ENCODE measurements at places on chromosomes 2 and 18.

DNA sequence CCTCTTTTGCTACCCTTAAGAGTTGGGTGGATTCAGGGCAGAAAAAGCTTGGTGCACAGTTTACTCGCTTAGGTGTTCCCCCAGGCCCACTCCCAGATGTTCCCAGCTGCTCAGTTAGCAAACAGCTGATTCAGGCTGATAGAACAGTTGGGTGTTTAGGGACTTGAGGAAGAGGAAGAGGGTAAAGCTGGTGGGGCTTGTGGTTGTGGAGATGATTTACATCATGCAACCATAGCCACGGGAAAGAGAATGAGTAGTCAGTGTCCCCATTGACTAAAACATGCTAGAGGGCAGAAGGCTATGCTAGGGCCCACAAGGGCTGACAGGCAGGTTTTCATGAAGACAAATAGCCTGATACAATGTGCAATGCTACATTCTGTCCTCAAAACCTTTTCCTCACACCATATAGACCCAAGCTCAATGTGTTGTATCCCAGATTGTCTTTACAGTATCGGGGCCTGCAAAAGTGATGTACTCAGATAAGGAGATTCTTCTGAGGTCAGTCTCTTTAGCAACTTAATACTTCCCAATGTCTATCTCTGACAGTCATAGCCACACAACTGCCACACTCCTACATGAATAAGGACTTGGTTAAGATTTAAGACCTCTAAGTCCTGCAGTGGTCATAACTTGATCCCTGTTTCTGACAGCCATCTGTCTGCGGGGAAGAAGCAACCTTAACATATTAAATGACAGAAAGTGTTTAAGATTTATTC is 15.6 kb downstream of the COLEC12 start:
- DNase-seq: no peak

- no peak for DNase-seq
Measured at GRCh38 chr2:150491943-150492342, 4.5 kb upstream of the RND3 start.

- DNase-seq: no peak
Measured at GRCh38 chr2:177670791-177671535, 278.4 kb downstream of the AGPS start.

DNA sequence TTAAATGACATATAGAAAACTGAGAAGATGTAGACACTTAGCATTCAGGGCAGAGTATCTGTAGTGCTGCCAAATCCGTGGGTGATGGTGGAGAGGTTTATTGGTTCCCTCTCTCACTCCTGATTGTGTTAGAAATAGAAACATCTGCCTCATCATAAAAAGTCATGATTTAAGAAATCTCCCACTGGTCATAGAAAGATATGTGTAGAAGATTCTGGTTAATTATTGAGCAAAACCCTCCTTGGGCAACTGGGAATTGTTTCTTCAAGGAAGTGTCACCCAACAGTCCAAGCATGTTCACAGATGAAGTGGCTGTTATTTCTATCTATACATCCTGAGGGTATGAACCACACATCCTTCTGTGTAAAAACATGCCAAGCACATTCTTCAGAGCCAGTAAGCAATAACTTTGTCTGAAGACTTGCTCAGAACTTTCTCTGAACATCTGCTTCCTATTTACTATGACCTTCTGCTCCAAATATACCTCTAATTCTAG is 33.6 kb upstream of the CHRNA1 start:
- no peak for DNase-seq

DNA sequence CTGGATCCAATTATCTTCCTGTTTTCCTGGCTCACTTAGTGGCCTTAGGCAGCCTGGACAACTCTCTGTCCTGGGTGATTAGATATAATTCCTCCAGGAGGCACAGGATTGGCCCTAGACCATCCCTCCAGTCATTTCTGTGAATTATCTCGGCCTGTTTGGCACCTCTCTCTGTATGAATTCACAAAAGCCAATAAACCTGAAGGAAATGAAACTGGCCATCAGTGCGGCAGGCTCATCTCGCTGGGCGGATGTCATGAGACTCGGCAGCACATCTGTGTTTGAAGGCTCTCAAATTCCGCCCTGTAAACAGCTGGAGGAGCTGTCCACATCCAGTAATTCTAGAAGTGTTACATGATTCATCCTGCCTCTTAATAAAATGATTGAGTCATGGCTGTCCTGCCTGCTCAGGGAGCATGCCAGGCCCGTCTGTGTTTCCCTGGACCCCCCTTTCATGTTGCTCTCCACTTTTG is 38.6 kb downstream of the ACOXL start:
- peak; percentile 43 for DNase-seq

DNA sequence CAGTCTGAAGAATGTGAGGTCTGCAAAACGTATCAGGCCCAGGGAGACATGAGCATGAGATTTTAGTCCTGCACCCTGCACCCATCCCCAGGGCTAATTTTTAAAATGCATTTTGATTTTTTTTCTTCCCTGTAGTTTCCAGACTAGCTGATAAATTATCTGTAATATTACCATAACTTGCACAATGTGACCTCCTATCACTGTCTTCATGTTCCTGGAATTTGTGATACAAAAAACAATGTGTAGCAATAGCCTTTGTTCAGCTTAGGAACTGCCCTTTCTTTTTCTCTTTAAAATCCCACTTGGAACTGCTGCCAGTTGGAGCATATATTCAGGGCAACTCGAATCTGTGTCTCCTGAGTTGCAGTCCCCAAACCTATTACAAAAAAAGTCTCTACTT is 222.8 kb upstream of the HS6ST1 start:
- no peak for DNase-seq

DNA sequence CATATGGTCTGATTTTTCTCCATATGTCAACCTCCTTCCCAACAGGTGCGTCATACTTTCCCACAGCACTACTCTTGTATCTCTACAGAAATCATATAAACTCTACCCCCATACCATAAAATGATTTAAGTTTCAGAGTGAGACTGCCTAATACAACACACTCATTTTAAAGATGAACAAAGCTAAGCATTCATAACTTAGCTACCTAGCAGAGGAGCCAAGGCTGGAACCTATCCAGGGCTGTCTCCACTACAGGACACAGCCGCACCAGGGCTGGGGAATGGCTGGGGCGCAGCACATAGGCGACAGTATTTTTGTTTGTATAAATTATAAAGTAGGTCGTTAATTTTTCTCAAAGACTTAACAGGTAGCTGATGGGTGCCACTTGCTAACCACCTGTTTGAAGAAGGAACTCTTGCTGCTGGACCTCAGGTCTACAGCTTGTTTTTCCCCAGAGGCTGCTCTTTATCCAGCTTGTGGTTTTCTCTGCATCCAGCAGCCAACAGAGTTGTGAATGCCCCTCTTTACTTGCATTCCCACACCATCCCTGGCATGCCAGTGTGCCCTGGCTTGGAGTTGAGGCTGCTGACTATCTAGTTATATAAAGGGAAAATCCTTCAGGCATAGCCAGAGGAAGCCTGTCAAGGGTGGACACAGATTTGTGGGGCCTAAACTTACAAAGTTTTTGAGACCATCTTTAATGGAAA is 62.0 kb downstream of the HNRNPLL start:
- DNase-seq: no peak

DNA sequence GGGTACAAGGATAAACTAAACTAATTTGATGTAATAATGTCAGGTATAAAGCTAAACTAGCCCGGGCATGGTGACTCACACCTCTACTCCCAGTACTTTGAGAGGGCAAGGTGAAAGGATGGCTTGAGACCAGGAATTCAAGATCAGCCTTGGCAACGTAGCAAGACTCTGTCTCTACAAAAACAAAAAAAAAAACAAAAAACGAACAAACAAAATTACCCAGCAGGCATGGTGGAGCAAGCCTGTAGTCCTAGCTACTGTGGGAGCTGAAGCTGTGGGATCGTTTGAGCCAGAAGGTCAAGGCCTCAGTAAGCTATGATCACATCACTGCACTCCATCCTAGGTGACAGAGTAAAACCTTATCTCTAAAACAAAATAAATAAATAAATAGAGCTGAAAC is 131.8 kb upstream of the KYNU start:
- DNase-seq: no peak

DNA sequence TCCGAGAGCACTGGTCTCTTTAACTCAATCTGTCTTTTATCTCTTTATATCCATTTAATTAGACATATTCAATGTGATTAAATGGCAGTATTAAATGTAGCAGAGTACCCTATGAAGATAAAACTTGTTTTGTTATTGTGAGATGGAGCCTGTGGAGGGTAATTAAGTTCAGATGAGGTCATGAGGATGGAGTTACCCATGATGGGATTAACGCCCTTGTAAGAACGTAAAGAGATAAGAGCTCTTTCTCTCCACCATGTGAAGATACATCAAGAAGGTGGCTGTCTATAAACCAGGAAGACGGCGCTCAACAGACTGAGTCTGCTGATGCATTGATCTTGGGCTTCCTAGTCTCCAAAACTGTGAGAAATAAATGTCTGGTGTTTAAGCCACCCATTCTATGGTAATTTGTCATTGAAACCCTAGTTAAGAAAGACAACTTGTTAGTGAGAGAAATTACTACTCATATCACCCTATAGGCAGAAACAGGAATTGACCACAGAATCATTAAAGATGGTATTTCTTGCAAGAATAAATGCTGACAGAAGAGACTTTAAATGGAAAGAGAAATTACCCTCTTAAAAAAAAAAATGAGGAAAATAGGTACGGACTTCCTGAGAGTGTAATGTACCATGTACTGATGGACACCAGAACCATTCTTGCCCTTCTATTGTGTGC is 738.7 kb upstream of the CHAC2 start:
- no peak for DNase-seq

DNA sequence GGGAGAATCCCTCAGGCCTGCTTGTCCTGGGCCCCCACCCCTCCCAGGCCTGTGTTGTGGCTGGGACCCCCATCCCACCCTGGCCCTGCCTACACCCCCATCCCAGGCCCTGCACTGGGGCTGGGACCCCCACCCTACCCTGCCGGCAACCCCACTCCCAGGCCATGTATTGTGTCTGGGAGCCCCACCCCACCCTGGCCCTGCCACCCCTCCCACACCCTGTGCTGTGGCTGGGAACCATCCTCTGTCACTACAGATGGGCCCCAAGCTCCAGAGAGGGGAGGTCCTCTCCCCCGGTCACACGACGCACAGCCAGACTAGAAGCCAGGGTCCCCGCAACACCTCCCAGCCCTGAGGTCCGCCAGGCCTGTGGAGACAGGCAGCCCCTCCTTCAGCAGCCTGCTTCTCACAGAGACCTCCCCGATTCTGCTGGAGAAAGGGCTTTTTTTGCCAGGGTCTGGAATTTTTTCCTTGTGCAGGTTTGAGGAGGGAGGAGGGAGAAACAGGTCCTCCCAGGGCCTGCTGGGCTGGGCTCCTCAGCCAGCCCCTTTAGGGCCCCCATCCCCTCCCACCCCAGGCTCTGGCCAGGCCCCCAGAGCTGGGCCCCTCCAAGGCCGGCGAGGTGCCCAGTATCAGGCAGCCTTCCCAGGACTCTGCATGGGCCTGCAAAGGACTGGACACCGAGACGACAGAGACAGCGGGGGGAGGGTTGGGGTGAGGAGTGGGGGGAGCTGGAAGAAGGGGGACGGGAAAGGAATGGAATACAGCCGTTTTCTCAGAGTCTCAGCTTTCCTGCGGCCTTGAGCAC is 28.0 kb downstream of the KIF1A start:
- DNase-seq: no peak

- DNase-seq: no peak
Measured at GRCh38 chr18:53131001-53131400, 791.0 kb downstream of the DCC start.

- peak; percentile 64 for DNase-seq
Measured at GRCh38 chr2:189254268-189254883, 74.8 kb upstream of the COL5A2 start.

DNA sequence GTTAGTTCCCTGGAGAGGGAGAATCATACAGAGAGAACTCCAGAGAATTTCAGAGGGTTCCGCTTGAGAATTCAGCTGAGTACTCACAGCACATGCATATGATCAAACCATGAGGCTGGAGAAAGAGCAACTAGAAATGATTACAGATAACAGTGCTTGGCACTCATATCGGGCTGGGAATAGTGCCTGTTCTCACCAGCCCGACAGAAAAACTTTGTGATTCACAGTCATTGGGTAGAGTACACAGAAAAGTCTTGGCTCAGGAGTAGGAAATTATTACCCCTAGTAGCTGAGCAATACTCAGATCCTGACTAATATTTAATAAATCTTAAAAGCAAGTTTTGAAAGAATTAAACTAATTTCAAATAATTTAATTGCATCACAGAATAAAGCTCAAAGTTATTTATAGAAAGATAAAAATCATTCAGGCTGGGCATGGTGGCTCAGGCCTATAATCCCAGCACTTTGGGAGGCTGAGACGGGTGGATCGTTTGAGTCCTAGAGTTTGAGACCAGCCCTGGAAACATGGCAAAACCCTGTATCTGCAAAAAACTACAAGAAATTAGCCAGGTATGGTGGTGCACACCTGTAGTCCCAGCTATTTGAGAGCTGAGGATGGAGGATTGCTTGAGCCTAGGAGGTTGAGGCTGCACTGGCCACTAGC is 6.8 kb downstream of the WDPCP start:
- no peak for DNase-seq

- no peak for DNase-seq
Measured at GRCh38 chr18:29660777-29661176, 1381.8 kb downstream of the DSC3 start.

GRCh38 chr2:46393347-46393820 is 86.0 kb upstream of the TMEM247 start:
- DNase-seq: no peak

DNA sequence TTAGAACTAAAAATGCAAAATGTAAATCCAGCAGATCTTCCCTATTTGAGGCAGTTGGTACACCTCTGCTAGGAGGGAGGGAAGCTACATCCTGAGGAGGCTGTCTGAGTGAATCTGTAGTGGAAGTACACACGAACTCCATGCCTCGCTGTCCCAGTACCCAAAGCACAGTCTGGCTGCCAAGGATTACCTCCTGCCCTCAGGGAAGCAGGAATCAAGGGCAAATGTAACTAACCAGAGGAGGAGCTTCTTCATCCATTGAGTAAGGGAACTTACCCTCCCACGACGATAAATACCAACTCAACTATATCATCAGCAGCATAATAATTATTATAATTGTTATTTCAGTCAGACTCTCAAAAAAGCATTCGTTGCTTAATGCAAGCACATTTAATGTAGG is 2.1 kb downstream of the DHRS9 start:
- DNase-seq: no peak

GRCh38 chr2:196284866-196285557 is 113.6 kb upstream of the STK17B start:
- DNase-seq: no peak

DNA sequence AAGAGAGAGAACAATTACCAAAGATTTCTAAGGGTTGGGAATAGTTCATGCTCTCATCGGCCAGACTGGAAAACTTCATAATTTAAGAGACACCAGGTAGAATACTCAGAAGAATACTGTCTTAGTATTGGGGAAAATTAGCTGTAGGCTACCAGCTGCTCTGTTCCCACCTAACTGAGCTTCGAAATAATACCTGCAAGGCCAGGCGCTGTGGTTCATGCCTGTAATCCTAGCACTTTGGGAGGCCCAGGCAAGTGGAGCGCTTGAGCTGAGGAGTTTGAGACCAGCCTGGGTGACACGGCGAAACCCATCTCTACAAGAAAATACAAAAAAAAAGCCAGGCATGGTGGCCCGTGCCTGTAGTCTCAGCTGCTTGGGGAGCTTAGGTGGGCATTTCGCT is 35.8 kb downstream of the MAP4K3 start:
- DNase-seq: no peak

GRCh38 chr2:73034661-73035375 is 36.7 kb downstream of the SFXN5 start:
- no peak for DNase-seq

GRCh38 chr2:109270505-109271312 is 141.7 kb downstream of the SH3RF3 start:
- DNase-seq: no peak

Measured in epithelial cell of prostate (primary cell).